ENCODE measurements at places on chromosomes 2 and 18.
A peak's percentile ranks its signal among the peaks of the same experiment; 100 is the strongest.

GRCh38 chr2:122481244-122481622 is 725.8 kb downstream of the TSN start:
- H3K36me3 ChIP-seq = no peaks in the 10 kb centered on the region
- no peaks in the 10 kb centered on the region for H3K27me3 ChIP-seq
- no peak overlapping the region for H3K4me3 ChIP-seq
- no peaks in the 10 kb centered on the region for H3K4me1 ChIP-seq
- H3K27ac ChIP-seq = no peak overlapping the region
- DNase-seq = no peak

DNA sequence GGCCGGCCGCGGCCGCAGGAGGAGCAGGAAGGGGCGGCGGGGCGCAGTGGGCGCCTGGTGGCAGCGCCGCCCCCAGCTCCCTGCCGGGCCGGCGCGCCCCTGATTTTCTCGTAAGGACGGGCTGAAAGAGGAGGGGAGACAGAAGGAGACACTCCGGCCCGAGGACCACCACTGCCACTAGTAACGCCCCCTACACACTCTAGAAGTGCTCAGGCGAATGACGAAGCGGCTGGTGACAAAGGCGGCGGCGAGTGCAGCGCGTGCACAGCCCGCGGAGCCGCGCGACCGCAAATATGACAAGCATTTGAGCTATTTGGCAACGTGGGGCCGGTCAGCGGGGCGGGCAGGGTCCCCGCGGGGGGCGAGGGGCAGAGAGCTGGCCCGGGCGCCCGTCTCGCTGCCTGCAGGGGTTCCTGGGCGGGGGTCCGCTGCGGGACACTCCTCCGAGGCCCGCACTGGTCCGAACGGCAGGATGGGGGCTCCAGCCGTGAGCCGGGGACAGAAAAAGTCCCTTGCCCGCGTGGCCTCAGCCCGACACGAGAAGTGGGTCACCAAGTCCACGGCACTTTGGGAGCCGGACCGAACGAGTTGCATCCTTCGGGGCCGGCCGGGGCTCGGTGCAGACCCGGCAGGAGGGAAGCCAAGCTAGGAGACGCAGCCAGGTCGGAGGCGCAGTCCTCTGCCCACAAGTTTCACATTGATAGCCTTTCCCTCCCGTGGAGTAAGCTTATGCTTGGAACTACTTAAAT is 524 bp upstream of the SERTAD2 start:
- H3K4me3 ChIP-seq = peak overlapping the region; percentile 89
- peaks cover 53% of the 10 kb centered on the region for H3K4me1 ChIP-seq
- no peaks in the 10 kb centered on the region for H3K36me3 ChIP-seq
- H3K27ac ChIP-seq = peak overlapping the region; percentile 99

- no peaks in the 10 kb centered on the region for H3K27me3 ChIP-seq
- no peak overlapping the region for H3K27ac ChIP-seq
- H3K36me3 ChIP-seq = peaks cover 9% of the 10 kb centered on the region
Observed at GRCh38 chr2:62375113-62375420, 130.9 kb downstream of the TMEM17 start.

GRCh38 chr2:98029718-98030222 is 34.0 kb upstream of the TMEM131 start:
- no peaks in the 10 kb centered on the region for H3K36me3 ChIP-seq
- no peak for DNase-seq
- H3K4me3 ChIP-seq = no peak overlapping the region
- H3K27ac ChIP-seq = no peak overlapping the region

DNA sequence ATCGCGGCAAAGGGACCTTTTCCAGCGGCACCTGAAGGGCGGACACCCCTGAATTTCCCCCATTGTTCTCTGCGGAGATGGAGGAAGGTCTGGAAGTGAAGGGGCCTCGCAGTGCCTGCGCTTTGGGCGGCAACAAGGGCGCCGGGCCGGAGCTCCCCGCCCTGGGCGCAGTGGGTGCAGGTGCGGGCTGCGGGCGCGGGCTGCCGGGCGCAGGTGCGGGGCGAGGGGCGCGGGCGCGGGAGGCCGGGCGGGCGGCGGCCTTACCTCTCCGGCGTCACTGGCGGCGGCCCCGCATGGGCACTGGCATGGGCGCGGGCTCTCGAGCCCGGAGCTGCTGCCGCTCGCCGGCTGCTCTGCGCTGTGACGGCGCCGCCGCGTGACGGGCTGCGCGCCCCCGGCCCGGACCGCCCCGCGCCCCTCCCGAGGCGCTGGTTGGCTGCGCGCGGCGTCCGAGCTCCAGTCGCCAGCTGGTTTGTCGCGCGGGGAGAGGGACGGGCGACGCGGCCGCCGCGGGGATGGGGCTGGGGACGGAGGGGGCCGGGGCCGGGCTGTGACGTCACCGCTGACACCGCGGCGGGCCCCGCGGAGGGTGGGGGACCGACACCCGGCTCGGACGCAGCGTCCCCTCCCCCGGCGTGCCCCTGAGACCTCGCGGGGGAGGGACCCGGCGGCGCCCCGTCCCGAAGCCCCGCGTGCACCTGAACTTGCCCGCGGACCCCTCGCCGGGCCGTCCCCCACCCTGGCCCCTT is at the start of gene KIF1A:
Gene KIF1A (minus strand): TSS at position 362 of the 749 bp plus-strand sequence. CDS start 22,467 bp downstream, outside the sequence.
- H3K4me1 ChIP-seq = peaks cover 2% of the 10 kb centered on the region
- no peak for DNase-seq
- H3K36me3 ChIP-seq = peaks cover 3% of the 10 kb centered on the region
- H3K27ac ChIP-seq = no peak within 1 kb of the TSS

DNA sequence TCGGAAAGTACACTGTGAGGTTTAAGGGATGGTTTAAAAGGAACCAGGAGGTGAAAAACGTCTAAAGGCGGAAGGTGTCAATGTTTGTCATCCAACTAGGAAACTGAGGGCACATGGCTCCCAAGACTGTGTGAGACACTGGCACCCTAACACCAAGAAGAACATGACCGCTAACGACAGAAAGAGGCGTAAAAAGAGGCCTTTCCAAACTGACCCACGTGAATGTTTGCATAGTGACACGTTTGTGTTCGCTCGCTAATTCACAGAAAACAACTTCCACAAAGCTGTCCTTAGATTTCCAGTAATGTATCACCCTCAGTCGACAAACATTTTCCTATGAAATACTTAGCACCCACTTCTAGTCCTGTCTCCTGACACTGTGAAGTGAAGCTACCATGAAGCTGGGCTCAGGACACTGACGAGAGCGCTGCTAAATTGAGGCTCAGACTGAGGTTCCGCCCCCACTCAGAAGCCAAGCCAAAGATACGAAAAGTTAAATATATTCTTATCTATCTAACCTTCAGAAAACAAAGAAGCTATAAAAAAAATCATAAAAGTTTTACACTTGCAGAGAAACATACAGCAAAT is 86.5 kb downstream of the ZNF516 start:
- H3K4me1 ChIP-seq = peaks cover 6% of the 10 kb centered on the region
- no peak for DNase-seq
- no peak overlapping the region for H3K27ac ChIP-seq
- no peaks in the 10 kb centered on the region for H3K36me3 ChIP-seq
- H3K27me3 ChIP-seq = no peaks in the 10 kb centered on the region

GRCh38 chr2:204172145-204172600 is 235.6 kb downstream of the ICOS start:
- H3K36me3 ChIP-seq = no peaks in the 10 kb centered on the region
- H3K27me3 ChIP-seq = no peaks in the 10 kb centered on the region
- no peak for DNase-seq
- no peak overlapping the region for H3K4me3 ChIP-seq
- H3K4me1 ChIP-seq = no peaks in the 10 kb centered on the region

DNA sequence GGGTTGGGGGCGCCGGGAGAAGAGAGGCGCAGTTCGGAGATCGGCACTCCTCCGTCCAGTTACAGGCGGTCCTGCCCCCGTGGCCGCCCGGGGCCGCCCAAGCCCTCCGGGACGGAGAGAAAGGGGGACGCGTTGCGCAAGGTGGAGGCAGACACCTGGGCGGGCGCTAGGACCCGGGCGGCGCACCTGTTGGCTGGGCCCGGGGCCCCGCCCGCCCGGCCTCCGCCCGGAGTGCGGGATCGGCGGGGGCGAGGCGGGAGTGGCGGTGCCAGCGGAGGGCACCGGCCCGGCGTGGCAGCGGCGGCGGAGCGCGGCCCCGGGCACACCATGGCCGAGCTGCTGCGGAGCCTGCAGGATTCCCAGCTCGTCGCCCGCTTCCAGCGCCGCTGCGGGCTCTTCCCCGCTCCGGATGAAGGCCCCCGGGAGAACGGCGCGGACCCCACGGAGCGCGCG is at the start of gene SGPP2:
Gene SGPP2 (plus strand): TSS at position 268 of the 453 bp plus-strand sequence. CDS start 60 bp downstream, at position 328.
- H3K4me3 ChIP-seq = peak within 1 kb of the TSS; percentile 95
- H3K4me1 ChIP-seq = peaks cover 36% of the 10 kb centered on the region
- H3K27me3 ChIP-seq = no peaks in the 10 kb centered on the region

DNA sequence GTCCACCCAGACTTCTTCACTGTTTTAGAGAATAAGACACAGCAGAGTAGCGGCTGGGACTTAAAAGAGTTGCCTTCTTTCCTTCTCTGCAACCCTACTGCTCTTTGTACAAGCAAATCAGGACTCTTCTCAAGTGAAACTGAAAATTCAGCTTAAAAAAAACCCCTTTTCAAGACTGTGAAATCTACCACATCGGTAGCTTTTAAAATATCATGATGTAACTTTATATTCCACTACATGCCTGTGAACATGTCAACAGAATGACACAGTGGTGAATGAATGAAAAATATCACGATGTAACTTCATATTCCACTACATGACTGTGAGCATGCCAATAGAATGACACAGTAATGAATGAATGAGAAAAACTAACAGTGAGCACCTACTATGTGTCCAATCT is 53.4 kb downstream of the TCF4 start:
- H3K36me3 ChIP-seq = no peaks in the 10 kb centered on the region
- DNase-seq = no peak
- H3K4me1 ChIP-seq = peaks cover 4% of the 10 kb centered on the region
- H3K27ac ChIP-seq = peak overlapping the region; percentile 20

- H3K27ac ChIP-seq = no peak overlapping the region
- H3K4me1 ChIP-seq = no peaks in the 10 kb centered on the region
- no peaks in the 10 kb centered on the region for H3K36me3 ChIP-seq
- DNase-seq = no peak
- H3K27me3 ChIP-seq = no peaks in the 10 kb centered on the region
- no peak overlapping the region for H3K4me3 ChIP-seq
Observed at GRCh38 chr18:38545071-38545470, 979.5 kb upstream of the CELF4 start.

DNA sequence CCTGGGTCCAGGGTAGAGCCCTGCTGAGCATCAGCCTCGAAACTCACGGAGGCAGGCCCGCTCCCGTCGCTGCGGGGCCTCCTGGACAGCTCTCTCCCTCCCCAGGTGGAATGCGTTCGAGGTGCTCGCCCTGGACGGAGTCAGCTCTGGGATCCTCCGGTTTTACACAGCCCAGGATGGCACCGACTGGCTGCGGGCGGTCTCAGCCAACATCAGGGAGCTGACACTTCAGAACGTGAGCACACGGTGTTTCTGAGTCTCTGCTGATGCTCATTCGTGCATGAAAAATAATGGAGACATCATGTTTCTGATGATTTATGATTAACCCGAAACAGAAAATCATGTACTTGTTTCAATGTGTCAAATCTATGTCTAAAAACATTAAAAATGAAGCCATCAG is 175.5 kb upstream of the TPO start:
- H3K4me1 ChIP-seq = no peaks in the 10 kb centered on the region
- no peak for DNase-seq

DNA sequence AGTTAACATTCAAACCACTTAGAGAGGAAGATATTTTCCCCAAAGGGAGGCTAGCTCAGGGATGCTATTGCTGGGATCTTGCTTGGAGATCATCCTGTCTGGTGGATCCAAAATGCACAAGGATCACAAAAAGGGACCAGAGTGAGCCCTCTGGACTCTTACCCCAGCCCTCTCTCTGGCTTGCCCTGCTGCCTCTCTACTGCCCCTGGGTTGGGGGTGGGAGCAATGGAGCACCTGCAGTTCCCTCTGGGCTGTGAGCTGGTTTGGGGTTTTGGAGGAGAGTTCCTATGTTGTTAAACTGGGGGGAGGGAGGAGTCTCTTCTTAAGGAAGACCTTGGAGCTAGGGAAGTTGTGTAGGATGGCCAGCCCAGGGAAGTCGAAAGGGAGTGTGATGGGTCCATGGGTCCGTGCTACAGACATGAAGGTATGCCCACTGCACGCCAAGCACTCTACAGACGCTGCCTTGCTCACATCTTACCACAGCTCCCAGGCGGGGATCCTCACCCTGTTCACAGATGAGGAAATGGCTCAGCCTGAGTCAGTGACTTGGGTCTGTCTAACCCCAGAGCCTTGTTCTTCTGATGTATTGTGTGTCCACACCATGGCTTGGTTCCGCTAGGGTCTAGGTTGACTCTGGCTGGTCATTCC is 3.8 kb downstream of the LBH start:
- H3K27me3 ChIP-seq = no peaks in the 10 kb centered on the region
- peak overlapping the region; percentile 97 for H3K4me3 ChIP-seq
- peak overlapping the region; percentile 91 for H3K27ac ChIP-seq
- DNase-seq = no peak
- peaks cover 32% of the 10 kb centered on the region for H3K36me3 ChIP-seq

GRCh38 chr2:210687786-210688470 is 131.5 kb downstream of the CPS1 start:
- no peak overlapping the region for H3K27ac ChIP-seq
- H3K36me3 ChIP-seq = no peaks in the 10 kb centered on the region
- no peaks in the 10 kb centered on the region for H3K4me1 ChIP-seq
- no peak for DNase-seq

- no peak overlapping the region for H3K4me3 ChIP-seq
- H3K4me1 ChIP-seq = peaks cover 12% of the 10 kb centered on the region
- H3K36me3 ChIP-seq = peaks cover 2% of the 10 kb centered on the region
- peaks cover 5% of the 10 kb centered on the region for H3K27me3 ChIP-seq
- H3K27ac ChIP-seq = no peak overlapping the region
Observed at GRCh38 chr18:3983351-3983969, 471.6 kb downstream of the DLGAP1 start.
